ENCODE measurements at places on chromosomes 3 and 15.

GRCh38 chr3:73727117-73727821 is 102.5 kb upstream of the PDZRN3 start:
- DNase-seq, result no peak

GRCh38 chr3:106965307-106965706 is 411.9 kb upstream of the CCDC54 start:
- no peak for DNase-seq

DNA sequence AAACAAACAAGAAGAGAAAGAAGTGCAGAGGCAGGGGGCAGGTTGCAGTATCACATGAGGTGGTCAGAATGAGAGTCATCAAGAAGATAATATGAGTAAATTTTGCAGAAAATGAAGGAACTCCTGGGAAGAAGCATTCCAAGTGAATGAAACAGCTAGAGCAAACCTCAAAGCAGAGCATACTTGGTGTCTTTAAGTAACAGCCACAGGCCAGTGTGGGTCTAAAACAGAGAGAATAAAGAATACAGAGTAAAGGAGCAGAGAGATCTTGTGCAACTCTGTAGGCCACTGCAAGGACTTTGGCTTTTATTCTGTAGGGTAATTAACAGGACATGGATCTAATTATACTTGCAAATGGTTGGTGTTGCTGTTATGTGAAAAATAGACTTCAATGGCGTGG is 81.3 kb downstream of the STAC start:
- no peak for DNase-seq

DNA sequence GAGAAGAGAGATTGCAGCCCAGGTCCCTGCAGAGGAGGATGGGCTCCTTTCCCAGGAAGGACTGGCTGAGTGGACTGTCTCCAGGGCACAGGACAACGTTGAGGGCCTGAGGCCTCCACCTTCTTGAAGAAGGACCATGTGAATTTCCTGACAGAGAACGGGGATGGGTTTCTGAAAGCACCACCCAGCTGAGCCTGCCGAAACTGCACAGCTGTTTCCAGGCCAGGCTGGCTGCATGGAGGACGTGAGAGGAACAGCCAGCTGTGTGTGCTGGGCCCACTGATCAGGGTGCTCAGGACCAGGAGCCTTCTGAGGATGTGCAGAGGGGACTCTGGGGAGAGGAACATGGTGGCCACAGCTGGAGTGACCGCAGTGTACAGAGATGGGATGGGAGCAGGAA is 39.2 kb downstream of the HMCES start:
- no peak for DNase-seq

DNA sequence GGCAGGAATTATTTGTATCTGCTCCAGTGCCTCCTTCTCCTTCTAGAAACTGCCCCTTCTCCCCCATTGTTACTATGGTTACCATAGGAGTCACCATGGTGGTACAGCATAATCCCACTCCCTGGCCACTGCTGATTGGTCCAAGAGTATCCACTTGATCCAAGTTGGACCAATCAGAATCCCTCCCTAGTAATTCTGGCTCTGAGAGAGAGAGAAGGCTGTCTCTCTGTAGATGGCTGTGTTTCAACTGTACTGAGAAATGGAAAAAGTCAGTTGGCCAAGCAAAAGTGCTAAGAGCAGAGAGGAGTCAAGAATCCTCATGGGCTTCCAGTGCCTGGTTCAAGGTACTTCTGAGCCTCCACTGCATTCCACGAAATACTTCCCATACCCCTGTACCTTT is 120.6 kb upstream of the SPATA12 start:
- DNase-seq, result no peak

- no peak for DNase-seq
These were observed 58.6 kb downstream of the WWTR1 start for GRCh38 chr3:149599236-149599635.

- no peak for DNase-seq
These were observed 82.4 kb upstream of the PTX3 start for GRCh38 chr3:157354254-157354653.

Measured in SHP77 treated with DMSO at 0.1 percent for 48 hours (cell line).